ENCODE measurements at places on chromosomes 7 and 10.

GRCh38 chr10:98357194-98357822 is 57.7 kb downstream of the PYROXD2 start:
- no peak for DNase-seq

GRCh38 chr10:124996127-124996853 is 54.4 kb downstream of the ZRANB1 start:
- no peak for DNase-seq

DNA sequence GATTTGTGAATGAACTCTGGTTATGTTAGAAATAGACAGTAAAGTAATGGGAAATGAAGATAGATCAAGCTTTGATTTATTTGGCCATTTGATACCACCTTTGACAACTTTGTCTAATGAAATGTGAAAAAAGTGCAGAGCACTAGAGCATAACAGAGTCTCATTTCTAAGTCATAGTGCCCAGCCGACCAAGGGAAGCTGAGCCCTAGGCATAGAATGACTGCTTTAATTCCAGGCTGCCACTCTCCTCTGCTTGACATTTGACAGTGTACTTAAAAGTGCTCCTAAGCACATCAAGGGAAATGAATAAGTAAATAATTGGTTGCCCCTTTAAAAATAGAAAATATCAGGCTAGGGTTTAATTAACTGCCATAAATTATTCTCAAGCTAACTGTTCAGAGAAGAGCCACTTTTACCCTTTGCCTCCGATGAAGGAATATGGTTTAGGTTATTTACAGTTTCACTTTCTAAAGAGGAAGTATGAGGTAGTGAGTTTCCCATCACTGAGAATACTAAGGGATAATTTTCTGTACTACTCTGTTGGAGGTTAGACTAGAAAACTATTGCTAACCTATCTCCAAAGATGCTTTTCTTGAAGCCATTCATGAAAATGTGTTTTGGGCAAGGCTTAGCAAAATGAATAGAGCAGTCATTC is 591.6 kb downstream of the REEP3 start:
- DNase-seq: no peak

DNA sequence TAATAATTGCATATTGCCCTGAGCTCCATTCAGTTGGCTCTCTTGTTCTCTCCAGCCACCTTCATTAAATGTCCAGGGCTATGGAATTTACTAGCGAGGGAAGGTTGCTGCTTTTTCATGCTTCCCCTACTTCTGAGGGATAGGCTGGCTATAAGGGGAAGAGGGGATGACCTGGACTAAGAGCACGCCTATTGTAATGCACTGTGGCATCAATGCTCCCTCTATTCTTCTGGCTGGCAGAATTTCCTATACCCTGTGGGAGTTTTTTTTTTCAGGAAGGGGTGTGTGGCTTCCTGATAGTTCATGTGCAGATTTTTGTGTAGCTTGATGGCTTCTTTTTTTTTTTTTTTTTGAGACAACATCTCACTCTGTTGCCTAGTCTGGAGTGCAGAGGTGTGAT is 155.8 kb downstream of the SND1 start:
- DNase-seq: no peak

DNA sequence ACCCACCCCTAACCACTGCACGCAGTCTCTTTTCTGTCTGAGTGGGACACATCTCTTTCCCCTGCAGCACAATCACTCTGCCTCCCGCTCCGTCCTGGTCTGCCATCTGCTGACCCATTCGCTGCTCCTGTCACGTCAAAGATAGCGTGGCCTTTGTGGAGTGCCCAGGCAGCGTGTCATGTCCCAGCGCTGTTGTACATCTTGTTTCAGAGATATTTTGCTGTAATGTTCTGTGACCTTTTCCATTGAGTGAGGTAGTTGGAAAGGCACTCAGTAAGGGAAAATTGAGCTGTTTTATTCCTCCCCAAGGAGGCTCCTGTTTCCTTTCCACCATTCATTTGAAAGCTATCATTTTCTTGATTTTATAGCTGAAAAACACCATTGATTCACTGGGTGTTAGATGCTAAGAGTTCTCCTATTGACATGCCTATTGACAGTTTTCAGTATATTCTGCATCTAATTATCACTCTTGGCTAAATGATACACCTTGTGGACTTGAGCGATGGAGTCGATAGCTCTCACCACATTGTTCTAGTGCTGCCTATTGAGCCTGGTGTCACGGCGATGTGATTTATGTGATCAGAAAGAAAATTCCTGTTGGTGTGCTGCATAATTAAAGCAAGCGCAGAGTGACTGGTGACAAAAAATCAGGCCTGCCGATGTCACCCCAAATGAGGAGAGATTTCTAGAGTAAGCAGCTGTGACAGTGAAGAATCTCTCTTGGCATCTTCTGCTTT is 372.6 kb downstream of the LRMDA start:
- DNase-seq: no peak

DNA sequence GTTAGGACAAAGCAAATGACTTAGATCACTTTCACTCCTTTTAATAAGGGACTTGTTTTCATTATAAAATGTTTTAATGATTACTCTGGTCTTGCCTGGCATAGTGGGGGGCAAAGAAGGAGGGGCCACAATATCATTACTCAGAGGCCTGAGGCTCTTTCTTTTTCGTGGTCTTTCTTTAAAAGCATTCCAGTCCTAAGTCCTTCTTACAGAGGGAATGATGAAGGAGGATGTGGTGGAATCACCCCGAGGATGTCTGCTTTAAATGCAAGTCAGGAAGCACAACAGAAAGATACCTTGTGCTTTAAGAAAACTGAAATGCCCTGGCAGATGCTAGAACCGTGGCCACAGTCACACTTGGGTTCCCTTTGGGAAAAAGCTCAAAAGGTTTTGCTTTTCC is 379.1 kb downstream of the INHBA start:
- no peak for DNase-seq

DNA sequence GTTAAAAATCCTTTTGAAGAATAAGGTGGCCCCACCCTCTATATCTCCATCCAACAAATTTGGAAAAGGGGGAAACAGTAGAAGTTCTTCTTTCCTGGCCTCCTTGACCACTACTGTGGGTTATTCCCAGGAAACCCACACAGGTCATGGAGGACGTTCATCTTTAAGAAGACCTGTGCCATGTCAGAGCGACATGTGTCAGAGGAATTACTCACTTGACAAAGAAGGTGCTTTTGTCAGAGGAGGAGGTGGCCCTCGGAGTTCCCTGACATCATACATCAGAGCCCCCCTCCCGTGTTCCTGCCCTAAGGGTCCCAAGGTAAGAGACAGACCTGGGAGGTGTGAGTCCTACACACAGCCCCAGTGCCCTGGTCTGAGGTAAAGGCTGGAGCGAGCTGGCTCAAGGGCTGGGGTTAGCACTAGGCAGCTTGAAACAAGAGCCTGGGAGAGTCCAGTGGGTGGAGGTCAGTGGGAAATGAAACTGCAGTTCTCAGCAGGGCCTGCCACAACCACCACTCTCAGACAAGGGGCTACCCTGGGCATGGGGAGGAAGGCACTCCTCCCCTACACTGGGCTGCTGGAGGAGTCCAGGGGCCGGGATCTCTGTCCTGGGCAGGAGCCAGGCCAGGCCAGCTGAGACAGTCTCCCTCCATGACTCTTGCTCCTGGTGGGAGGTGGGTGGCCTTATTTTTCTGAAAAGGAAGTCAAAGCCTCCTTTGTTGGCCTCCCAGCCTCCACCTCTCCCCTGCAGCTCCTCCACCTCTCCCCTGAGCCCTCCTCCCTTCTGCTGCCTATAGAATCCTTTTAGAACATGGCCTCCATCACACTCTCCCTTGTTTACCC is 21.8 kb upstream of the ZMIZ1 start:
- no peak for DNase-seq

DNA sequence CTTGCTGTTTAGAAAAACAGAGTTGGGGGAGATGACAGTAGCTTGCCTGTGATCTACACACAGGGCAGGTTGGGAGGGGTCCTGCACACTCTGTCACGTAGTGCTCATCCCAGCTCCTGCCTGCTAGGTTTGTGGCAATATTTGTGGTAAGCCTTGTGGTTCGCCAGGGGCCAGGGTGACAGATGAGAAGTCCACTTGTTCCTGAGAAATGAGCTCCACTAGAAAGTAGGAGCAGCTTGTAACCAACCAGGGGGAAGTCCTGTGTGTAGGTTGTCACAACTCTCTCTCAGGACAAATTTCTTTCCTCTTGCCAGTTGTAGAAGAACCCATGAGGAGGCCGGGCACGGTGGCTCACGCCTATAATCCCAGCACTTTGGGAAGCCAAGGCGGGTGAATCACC is 147.0 kb downstream of the TCF7L2 start:
- DNase-seq: no peak

GRCh38 chr10:125859128-125859817 is 21.8 kb downstream of the DHX32 start:
- DNase-seq: no peak

All from stimulated activated CD4-positive, alpha-beta T cell treated with anti-CD3 and anti-CD28 coated beads, Interleukin-1b, Interleukin-23, amount 100 ng/mL, for 4 hours (primary cell).